ENCODE measurements at places on chromosomes 2 and 18. TPM values are rescaled to one million over a fixed set of nuclear protein-coding genes. Genes with fewer than 3 reads are reported as not detected.
A peak's percentile ranks its signal among the peaks of the same experiment; 100 is the strongest.

DNA sequence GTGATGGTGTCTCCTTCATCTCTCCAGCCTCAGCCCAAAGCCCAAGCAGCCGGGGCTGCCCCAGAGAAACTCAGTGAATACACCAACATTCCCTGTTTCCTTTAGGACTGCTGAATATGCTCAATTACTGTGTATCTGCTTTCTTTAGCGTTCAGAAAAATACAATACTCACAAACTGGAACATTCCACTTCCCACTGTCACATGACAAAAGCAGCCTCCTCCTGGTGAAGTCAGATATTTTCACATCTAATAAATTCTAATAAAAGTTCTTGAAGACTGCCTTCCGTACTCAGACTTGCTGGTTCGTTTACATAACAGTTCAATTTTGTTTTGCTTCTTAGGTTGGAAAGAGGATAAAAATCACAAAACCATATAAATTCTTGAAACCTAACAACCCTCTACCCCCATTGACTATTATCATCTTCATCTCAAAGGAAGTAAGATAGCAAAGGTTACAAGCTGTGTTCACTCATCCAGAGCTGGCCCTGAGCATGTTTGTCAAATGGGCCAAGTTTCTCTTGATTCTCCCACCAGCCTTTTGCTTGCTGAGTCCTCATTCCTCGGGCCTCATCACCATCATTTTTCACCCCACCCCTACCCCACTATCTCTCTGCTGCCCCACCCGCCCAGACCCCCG is 190.8 kb upstream of the HNRNPA3 start:
- no peak for DNase-seq

GRCh38 chr2:138239902-138240491 is 261.6 kb upstream of the SPOPL start:
- no peak for DNase-seq

The KCNIP3 gene
- 3.7 TPM for total RNA-seq

The FOXI3 gene
- not detected for total RNA-seq

GRCh38 chr2:166180951-166181812 is 53.4 kb upstream of the SCN1A start:
- peak; percentile 40 for DNase-seq

The UGT1A3 gene
- total RNA-seq, result not detected

DNA sequence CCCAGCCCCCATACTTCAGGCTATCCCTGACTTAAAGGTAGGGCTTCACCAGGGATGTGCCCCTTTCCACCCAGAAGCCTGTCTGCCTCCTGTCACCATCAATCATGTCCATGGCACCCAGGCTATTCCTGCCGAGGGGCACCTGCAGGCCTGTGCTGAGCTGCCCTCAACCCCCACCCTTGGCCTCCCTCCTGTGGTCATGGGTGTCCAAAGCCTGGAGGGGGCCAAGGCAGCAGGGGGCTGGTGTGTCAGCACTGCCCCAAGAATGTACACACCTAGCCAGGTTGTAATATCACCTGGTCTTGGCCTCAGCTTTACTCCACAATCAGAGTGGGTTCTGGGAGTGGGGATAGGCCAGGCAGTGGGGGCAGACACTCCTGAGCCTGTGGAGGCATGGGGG is 69.3 kb downstream of the SUCLG1 start:
- DNase-seq, result no peak

- DNase-seq, result no peak
Observed at GRCh38 chr18:10924290-10924689, 225.1 kb downstream of the PIEZO2 start.

The ZSWIM2 gene
- total RNA-seq, result not detected

GRCh38 chr18:44918142-44918476 is 237.4 kb downstream of the SETBP1 start:
- DNase-seq, result peak; percentile 46

The ANAPC1 gene
- total RNA-seq, result 18.4 TPM

GRCh38 chr2:46650556-46651001 is 171.2 kb downstream of the TMEM247 start:
- peak; percentile 53 for DNase-seq

The SIX3 gene
- total RNA-seq, result 0.23 TPM

DNA sequence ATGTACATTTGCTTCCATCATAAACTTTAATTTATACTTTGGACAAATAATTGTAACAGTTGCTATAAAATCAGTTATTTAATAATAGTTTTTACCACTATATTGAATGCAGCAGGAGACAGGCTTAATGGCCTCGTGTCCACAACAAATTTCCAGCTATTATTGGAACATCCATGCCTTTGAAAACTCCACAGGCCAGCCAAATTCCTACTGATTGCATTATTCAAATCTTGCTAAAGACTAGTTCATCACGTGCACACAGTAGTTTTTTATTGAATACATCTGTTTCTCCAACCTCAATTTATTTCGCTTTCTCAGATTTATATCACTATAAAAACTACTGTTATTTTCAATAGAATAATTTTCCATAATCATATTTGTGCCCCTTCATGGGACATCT is 18.4 kb upstream of the PTPRM start:
- no peak for DNase-seq

The SLC9A4 gene
- total RNA-seq, result not detected

- no peak for DNase-seq
Observed at GRCh38 chr2:161250864-161251436, 57.3 kb upstream of the PSMD14 start.

DNA sequence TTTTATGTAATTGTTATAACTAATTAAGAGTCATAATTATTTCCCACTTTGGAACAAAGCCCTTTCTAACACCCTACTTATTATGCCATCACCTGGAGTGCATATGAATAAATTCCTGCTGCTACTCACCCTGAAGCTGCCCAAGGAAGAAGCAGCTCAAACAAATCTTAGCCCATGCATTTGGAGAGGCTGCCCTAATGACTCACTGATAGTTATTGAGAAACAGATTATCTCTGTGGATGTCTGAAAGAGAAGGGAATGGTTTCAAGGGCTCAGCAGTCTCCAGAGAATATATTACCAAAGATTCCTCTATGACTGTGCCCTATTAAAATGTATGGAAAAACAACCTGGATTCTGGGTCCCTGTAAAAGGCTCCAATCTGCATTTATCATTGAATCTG is 81.0 kb downstream of the GPR39 start:
- no peak for DNase-seq

- no peak for DNase-seq
Observed at GRCh38 chr2:149616681-149617456, 29.3 kb upstream of the MMADHC start.

DNA sequence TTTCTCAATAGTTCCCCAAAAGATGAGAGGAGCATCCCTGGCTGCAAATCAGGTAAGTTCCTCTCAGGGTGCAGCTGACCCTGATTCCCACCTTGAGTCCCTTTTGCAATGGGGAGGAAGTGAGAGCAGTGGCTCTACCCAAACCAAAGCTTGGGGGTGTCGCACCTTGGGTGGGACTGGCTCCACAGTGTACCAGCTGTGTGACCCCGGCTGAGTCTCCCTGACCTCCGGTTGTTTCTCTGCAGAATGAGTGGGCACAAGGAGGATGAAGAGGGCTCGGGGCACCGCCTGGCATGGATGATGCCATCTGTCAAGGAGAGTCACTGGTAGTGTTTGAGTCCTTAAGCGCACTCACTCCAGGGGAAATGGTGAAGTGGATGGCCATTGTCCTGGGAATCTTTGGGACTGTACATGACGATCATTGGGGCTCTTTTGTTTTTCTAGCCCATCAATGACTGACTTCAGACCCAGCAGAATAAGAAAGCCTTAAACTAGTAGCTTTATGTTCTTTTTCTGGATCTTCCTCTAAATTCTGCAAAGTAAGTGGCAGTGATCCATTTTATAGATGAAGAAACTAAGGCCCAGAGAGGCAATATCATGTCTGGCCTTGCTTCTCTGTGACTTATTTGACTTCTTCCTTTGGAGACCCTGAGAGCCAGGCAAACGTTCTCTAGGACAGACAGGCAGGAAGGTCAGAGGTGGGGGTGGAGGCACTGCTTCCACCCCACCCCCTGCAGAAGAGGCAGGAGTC is 106.3 kb upstream of the ST3GAL5 start:
- no peak for DNase-seq
